Kidney glomerular epithelial cell (primary cell): ENCODE measurements at places on chromosomes 1 and 21.
A peak's percentile ranks its signal among the peaks of the same experiment; 100 is the strongest.

- no peak for DNase-seq
Observed at GRCh38 chr1:186994897-186995296, 166.1 kb downstream of the PLA2G4A start.

DNA sequence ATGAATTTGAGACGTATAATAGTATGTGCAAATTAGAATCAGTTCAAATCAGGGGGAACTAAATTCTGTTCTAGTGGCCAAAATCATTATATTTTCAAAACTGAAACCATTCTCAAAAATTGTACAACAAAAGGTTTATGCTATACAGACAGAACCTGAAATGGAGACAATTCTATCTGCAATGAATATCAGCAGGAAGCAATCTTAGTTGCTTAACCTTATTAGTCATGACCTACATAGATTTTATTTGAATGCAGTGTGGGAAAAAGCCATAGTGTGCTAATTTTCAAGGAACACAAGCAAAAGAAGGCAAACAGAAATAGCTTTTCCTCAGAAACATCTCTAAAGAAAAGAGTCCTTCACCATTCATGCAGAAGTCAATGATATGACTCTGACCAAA is 6.5 kb downstream of the AK5 start:
- no peak for DNase-seq

- DNase-seq = no peak
Observed at GRCh38 chr1:176187001-176187400, 20.1 kb downstream of the COP1 start.

DNA sequence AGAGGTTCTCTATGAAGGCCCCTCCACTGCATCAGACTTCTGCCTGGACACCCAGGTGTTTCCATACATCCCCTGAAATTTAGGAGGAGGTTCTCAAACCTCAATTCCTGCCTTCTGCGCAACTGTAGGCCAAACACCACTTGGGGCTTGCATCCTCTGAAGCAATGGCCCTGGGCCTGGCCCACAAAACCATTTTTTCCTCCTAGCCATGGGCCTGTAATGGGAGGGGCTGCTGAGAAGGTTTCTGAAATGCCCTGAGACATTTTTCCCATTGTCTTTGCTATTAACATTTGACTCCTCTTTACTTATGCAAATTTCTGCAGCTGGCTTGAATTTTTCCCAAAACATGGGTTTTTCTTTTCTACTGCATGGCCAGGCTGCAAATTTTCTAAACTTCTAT is 37.9 kb upstream of the PTPRC start:
- no peak for DNase-seq

- peak; percentile 71 for DNase-seq
Observed at GRCh38 chr1:164559342-164560051, 513 bp downstream of the PBX1 start.

DNA sequence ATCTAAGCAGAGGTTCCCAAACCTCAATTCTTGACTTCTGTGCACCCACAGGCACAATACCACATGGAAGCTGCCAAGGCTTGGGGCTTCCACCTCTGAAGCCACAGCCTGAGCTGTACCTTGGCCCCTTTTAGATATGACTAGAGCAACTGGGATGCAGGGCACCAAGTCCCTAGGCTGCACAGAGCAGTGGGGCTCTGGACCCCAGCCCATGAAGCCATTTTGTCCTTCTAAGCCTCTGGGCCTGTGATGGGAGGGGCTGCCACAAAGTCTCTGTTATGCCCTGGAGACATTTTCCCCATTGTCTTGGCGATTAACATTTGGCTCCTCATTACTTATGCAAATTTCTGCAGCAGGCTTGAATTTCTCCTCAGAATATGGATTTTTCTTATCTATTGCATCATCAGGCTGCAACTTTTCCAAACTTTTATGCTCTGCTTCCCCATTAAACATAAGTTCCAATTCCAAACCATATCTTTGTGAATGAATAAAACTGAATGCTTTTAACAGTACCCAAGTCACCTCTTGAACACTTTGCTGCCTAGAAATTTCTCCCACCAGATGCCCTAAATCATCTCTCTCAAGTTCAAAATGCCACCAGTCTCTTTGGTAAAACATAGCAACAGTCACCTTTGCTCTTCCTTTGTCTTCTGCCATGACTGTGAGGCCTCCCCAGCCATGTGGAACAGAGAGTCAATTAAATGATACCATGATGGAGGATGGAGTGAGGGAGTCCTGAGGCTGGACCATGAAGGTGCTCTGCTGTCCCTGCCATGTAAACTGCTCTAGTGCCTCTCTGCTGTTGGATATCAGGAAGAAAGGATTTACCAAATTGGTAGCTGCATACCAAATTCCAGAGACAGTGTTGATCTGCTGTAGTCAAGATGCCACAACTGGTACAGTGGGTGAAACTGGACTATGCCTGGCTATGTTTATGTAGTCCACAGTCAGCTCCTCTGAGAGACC is 37.6 kb downstream of the RUNX3 start:
- DNase-seq = no peak
